ENCODE measurements at places on chromosomes 11 and 22.

- no peak for DNase-seq
Observed at GRCh38 chr11:70494559-70495350, 96.4 kb downstream of the CTTN start.

DNA sequence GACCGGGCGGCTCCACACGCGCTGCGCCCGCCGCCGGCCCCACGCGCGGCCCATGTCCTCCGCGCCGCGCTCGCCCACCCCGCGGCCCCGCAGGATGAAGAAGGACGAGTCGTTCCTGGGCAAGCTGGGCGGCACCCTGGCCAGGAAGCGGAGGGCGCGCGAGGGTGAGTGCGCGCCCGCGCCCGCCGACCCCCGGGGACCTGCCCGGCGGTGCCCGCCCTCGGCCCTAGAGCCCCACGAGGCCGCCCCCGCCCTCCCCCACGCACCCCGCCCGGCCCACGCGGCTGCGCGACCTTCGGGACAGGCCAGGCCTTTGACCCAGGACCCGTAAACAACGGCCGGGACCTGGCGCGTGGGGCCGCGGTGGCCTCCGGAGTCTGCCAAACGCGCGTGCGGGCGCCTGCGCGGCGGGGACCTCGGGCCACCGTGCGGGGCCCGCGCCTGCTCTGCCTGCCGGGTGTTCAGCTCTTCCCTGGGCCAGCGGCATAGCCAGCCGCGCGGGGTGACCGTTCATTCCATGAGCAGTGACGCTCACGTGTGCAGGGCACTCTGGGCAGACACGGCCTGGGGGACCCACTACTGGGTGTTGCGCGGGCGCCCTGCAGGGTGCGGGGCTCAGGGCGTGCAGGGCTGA lies at the start of gene PARVB:
Gene PARVB, plus strand, starts transcription at position 15 of the 634 bp plus-strand sequence. Its CDS starts 38 bp downstream, at position 53.
- DNase-seq, result no peak

- no peak for DNase-seq
Observed at GRCh38 chr11:85685125-85685819, 723 bp downstream of the CCDC89 start.

GRCh38 chr11:111748035-111748804 lies 18.0 kb downstream of the PPP2R1B start:
- DNase-seq, result no peak

DNA sequence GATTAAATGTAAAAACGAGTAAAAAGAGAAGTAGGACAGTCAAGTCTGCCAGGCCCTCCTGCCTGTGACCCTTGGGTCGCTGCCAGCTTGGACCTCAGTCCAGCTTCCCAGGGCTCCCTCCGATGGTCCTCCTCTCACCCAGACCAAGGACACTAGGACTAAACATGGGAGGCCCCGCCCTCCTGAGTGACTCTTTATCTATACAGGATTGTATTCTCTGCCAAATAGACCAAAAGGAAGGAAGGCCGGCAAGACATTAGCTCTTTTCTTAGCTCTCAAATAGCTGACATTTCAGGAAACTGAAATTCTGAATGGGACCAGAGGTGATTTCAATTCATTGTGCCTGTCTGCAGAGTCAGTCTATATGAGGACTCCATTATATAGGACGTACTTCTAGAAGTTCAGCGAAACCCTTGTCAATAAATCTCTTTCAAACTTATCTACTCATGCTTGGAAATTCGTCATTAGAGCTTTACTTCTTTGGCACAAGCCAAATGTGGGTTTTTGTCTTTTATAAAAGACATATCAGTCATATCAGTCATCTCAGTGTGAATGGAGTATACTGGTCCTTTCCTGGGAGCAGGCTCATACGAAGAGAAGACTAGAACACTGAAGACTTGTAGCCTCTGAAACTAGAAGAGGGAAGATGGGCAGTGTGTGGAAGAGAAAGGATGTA lies 28.5 kb downstream of the ADORA2A start:
- DNase-seq, result peak; percentile 47

- DNase-seq, result no peak
Observed at GRCh38 chr22:40010746-40011145, 16.0 kb downstream of the FAM83F start.

DNA sequence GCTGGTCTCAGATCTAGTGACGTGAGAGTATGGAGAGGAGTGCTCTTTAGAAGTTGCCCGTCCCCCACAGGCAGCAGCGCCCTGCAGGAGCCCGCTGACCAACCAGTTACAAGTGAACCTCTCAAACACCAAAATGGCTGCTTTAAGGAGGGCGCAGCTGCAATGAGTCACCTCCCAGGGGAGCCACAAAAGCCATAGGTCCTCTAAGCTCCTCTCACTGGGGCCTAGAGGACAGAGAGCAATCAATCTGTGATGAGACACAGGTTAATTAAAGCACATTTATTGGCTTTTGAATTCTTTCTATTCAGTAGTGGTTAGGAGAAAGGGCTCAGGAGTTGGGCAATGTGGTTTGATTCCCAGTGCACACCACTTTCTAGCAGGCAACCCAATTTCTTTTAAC lies 15.5 kb upstream of the RAPSN start:
- no peak for DNase-seq

- peak; percentile 74 for DNase-seq
Observed at GRCh38 chr22:28442264-28442710, 237.4 kb downstream of the TTC28 start.

- DNase-seq, result no peak
Observed at GRCh38 chr11:66728693-66729385, at the start of gene SPTBN2. TSS of gene SPTBN2 (minus strand) at chr11:66729216. CDS start at chr11:66721240, 7,976 bp downstream.

- no peak for DNase-seq
Observed at GRCh38 chr11:124465368-124465767, 19.9 kb upstream of the OR8B8 start.

DNA sequence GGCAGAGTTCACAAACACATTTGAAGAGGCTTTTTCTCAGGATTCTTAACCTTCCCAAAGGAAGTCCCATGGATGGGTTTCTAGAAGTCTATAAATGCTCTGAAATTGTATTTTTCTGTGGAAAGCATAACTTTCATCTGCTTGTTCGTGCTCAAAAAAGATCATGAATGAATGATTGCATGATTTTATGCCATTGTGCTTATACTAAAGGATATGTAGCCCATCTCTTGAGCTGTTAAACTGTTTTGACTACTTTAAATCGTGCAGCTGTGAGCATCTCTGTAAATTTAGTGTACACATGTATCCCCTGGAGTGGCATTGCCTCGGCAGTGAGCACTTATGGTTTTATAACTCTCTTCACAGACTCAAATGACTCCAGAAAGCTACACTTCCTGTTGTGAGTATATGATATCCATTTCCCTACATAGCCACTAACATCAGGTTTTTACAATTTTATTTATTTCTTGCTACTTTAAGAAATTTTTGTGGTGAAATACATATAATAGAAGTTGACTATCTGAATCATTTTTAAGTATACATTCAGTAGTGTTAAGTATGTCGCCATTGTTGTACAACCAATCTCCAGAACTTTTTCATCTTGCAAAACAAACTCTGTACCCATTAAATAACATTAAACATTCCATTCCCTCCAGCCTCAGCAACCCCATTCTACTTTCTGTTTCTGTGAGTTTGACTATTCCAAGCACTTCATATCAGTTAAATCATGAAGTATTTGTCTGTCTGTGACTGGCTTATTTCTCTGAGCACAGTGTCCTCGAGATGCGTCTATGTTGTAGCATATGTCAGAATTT lies 8.0 kb downstream of the NEAT1 start:
- DNase-seq, result no peak

DNA sequence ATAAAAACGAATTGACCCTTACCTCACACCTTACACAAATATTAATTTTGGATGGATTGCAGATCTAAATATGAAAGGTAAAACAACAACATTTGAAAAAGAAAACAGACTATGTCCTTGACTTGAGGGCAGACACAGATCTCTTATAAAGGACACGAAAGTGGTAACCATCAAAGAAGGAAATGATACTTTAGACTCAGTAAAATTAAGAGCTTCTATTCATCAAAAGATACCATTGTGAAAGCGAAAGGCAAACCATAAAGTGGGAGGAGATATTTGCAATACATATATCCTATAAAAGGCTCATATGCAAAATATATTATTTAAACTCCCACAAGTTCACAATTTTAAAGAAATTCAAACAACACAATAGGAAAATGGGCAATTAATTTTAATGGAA lies 5.0 kb downstream of the HEPACAM start:
- DNase-seq, result no peak

GRCh38 chr11:2381494-2382128 lies 4.5 kb downstream of the CD81 start:
- no peak for DNase-seq

DNA sequence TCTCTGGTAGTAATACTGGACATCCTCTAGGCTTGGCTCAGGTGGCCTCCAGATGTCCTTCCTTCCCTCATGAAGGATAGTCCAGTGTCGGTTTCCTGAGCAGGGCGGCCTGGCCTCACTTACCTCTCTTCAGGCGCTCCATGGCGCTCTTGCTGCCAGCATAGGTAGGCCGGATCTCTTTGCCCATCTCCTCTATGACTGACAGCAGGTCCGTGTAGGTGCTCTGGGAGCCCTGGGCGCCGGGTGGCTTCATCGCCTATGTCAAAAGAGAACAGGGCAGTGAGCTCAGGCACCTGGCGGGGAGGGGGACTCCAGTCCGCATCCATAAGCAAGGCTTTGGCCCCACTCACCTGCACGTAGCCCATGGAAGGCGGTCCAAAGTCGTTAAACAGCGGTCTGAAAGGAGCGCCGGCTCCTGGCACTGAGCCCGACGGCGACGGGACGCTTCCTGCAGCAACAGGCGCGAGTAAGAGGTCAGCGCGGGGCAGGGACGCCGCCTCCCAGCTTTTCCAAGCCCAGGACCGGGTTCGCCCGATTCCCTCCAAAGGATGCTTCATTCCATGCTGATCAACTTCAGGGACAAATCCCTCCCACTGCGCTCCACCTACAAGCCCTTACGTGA lies 609 bp downstream of the CDK2AP2 start:
- DNase-seq, result no peak

- no peak for DNase-seq
Observed at GRCh38 chr11:114846416-114846791, 168.1 kb downstream of the NXPE2 start.

- no peak for DNase-seq
Observed at GRCh38 chr22:45896964-45897538, 79.9 kb downstream of the WNT7B start.

DNA sequence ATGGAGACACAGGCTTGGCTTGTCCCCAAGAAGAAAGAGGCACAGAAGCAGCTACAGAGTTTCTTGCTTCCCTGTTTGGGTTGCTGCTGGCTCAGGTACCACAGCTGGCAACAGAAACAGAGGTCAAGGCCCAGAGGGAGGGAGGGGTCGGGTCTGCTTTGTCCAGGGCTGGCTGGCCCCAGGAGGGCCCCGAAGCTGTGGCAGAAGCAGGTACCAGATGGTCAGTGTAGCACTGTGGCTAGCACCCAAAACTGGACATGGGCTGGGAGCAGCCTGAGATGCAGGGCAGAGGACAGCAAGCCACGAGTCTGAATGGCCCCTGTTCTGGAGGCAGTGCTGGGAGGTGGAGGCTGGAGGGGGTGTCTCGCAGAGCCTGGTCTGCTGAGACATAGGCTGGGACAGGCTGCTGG lies 52.3 kb upstream of the CCDC188 start:
- DNase-seq, result no peak

GRCh38 chr11:11413776-11414175 lies 60.7 kb upstream of the CSNK2A3 start:
- no peak for DNase-seq

GRCh38 chr22:38973289-38974169 lies 8.6 kb upstream of the APOBEC3B start:
- peak; percentile 42 for DNase-seq

- no peak for DNase-seq
Observed at GRCh38 chr11:130054966-130055365, 14.7 kb upstream of the APLP2 start.

GRCh38 chr11:64976651-64977050 lies 4.7 kb upstream of the MAJIN start:
- DNase-seq, result no peak

DNA sequence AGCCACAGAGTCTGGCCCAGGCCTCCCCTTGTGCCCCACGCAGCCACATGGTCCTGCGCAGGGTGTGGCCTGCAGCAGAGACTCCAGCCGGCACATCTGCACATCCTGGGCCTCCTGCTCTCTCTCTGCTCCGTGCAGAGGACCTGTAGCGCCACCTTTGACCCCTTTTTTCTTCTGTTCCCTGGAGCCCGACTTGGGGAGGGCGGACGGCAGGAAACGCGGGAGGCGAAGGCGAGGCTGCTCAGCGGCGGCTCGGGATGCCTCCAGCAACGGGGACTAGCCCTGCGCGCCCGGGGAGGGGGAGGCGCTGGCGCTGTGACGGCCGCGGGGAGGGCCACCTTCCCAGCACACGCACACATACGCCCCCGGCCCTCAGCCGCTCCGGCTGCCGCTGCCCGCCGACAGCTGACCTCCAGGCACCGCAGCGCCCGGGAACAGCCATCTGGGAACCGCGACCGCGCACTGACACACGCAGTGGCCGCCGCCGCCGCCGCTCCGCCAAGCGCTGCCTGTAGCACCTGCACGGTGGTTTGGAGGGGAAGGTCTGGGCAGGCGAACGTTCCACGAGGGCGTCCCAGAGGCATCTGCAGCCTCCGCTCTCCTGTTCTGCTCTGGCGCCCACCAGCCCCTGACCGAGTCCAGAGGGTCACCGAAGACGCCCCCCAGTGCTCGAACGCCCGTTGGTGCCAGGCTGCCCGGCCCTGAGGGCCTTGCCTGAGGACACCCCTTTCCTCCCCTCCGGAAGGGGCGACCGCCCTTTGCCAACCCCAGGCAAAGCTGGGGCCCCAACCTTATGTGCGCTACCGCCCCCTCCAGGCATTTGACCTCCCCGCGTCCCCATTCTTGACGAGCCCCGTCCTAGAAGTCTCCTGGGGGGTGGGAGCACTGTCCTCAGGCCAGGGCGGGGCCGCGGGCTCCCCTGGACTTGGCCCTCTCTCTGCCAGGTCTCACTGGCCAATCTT lies 16.9 kb upstream of the C22orf42 start:
- DNase-seq, result no peak

DNA sequence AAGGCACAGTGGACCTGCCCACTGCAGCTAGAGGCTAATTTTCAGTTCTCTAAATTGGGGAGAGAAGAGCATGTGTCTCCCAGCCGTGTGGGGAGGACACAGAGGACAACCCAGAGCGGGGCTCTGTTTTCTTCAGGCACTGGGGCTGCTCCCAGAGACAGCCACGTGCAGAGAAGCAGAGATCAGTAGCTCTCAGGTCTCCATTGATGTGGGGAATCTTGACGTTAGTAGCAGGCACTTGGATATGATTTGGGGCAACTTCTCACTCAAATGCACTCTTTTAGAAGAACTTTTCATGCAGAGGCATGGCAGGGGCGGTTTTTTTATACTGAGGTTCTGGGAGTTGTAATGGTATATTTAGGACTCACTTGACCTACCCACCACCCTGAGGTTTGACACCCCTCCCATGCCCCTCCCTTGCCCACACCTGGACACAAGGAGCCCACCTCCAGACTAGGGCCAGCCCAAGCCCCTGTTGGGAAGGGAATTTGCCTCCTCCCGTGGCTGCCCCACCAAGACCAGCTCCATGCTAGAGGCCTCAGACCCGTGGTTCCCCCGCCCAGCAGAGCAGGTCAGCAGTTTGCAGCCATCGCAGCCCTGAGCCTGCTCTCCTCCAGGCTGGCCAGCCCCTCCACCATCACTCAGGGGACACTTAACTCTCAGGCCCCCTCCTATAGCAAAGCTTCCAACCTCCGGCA lies 94.2 kb upstream of the RTL6 start:
- DNase-seq, result no peak

- no peak for DNase-seq
Observed at GRCh38 chr11:61193596-61193995, 9.7 kb upstream of the PGA3 start.

- DNase-seq, result no peak
Observed at GRCh38 chr22:41410311-41410751, 28.6 kb downstream of the TEF start.

- DNase-seq, result peak; percentile 62
Observed at GRCh38 chr11:119100246-119100970, 1.2 kb downstream of the DPAGT1 start.

GRCh38 chr11:122863704-122864326 lies 18.7 kb upstream of the JHY start:
- DNase-seq, result no peak

GRCh38 chr11:28696591-28696990 lies 588.4 kb downstream of the METTL15 start:
- DNase-seq, result no peak
